ENCODE measurements at places on chromosomes 3 and 15. TPM values are rescaled to one million over a fixed set of nuclear protein-coding genes. Genes with fewer than 3 reads are reported as not detected.

GRCh38 chr15:31503256-31503655 is 176.6 kb downstream of the KLF13 start:
- H3K36me3 ChIP-seq: no peaks in the 10 kb centered on the region
- no peaks in the 10 kb centered on the region for H3K4me1 ChIP-seq

GRCh38 chr15:34613997-34614396 is 30.5 kb upstream of the GOLGA8B start:
- H3K4me1 ChIP-seq: no peaks in the 10 kb centered on the region
- H3K27ac ChIP-seq: no peak overlapping the region
- no peaks in the 10 kb centered on the region for H3K27me3 ChIP-seq
- H3K4me3 ChIP-seq: no peak overlapping the region

GRCh38 chr3:170714562-170715535 is 129.0 kb upstream of the SLC7A14 start:
- no peaks in the 10 kb centered on the region for H3K4me1 ChIP-seq
- no peaks in the 10 kb centered on the region for H3K36me3 ChIP-seq
- no peak overlapping the region for H3K4me3 ChIP-seq
- H3K27ac ChIP-seq: no peak overlapping the region
- DNase-seq: no peak
- no peaks in the 10 kb centered on the region for H3K27me3 ChIP-seq

GRCh38 chr3:16229681-16230080 is 35.1 kb downstream of the DPH3 start:
- H3K27me3 ChIP-seq: no peaks in the 10 kb centered on the region
- no peaks in the 10 kb centered on the region for H3K4me1 ChIP-seq
- no peaks in the 10 kb centered on the region for H3K36me3 ChIP-seq
- H3K4me3 ChIP-seq: no peak overlapping the region
- no peak overlapping the region for H3K27ac ChIP-seq

- peaks cover 7% of the 10 kb centered on the region for H3K27me3 ChIP-seq
- no peaks in the 10 kb centered on the region for H3K36me3 ChIP-seq
- peaks cover 8% of the 10 kb centered on the region for H3K4me1 ChIP-seq
- H3K4me3 ChIP-seq: peak overlapping the region; percentile 13
These were observed 332.1 kb downstream of the ARRDC4 start for GRCh38 chr15:98292442-98293240.

GRCh38 chr15:88089024-88089620 is 167.4 kb downstream of the NTRK3 start:
- no peaks in the 10 kb centered on the region for H3K27me3 ChIP-seq
- H3K27ac ChIP-seq: no peak overlapping the region
- no peak for DNase-seq
- peaks cover 16% of the 10 kb centered on the region for H3K4me1 ChIP-seq
- H3K36me3 ChIP-seq: no peaks in the 10 kb centered on the region

- no peaks in the 10 kb centered on the region for H3K36me3 ChIP-seq
- H3K4me1 ChIP-seq: no peaks in the 10 kb centered on the region
- H3K27me3 ChIP-seq: no peaks in the 10 kb centered on the region
- no peak for DNase-seq
- H3K4me3 ChIP-seq: no peak overlapping the region
These were observed 1052.8 kb downstream of the NAALADL2 start for GRCh38 chr3:175911937-175912336.

- no peaks in the 10 kb centered on the region for H3K36me3 ChIP-seq
- no peaks in the 10 kb centered on the region for H3K27me3 ChIP-seq
- H3K4me1 ChIP-seq: no peaks in the 10 kb centered on the region
- no peak overlapping the region for H3K27ac ChIP-seq
These were observed 416.1 kb downstream of the ERC2 start for GRCh38 chr3:56052188-56052587.

DNA sequence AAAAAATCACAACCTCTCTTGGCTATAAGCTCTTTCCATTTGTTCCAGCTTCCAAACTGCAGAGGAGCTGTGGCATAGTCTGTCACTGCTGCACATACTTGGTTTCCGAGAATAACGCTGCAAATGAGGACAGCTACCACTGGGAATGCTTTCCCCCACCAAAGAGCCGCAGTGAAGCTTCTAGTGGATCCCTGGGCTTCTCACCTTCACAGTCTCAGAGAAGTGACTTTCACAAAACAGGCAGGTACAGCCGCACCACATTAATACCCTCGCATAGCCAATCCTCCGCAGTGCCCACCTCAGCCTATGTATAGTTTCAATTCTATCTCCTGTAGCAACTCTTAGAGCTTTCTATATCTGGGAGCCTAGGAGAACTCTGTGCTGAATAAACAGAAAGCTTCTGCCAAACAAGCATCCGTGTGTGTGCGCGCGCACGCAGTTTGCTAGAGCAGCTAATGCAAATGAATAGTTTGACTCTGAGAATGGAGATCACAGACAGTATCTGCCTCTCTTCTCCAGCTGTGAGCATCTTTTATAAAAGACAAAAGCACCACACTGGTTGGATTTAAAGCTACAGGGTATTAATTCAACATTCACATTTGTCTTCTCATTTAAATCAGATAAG is 81.9 kb upstream of the PLXND1 start:
- no peaks in the 10 kb centered on the region for H3K27me3 ChIP-seq
- H3K4me1 ChIP-seq: peaks cover 16% of the 10 kb centered on the region
- no peak for DNase-seq
- H3K36me3 ChIP-seq: no peaks in the 10 kb centered on the region
- H3K27ac ChIP-seq: peak overlapping the region; percentile 31
- peak overlapping the region; percentile 6 for H3K4me3 ChIP-seq

GRCh38 chr3:16183601-16184270 is 9.3 kb downstream of the GALNT15 start:
- H3K36me3 ChIP-seq: no peaks in the 10 kb centered on the region
- H3K27ac ChIP-seq: peak overlapping the region; percentile 78
- H3K4me3 ChIP-seq: no peak overlapping the region
- peaks cover 46% of the 10 kb centered on the region for H3K4me1 ChIP-seq

DNA sequence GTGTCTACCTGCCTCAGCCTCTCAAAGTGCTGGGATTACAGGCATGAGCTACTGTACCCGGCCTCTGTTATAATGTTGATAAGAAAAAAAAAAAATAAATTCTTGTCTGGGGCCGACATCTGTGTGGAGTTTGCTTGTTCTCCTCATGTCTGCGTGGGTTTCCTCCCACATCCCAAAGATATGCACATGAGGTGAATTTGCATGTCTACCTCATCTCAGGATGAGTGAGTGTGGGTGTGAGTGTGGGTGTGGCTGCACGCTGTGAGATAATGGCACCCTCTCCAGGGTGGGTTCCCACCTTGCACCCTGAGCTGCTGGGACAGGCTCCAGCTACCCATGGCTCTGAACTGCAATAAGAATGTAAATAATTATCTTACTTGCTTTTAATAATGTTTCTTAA is 25.9 kb upstream of the UACA start:
- no peaks in the 10 kb centered on the region for H3K36me3 ChIP-seq
- no peak overlapping the region for H3K4me3 ChIP-seq
- peaks cover 2% of the 10 kb centered on the region for H3K4me1 ChIP-seq
- DNase-seq: no peak
- H3K27ac ChIP-seq: no peak overlapping the region

DNA sequence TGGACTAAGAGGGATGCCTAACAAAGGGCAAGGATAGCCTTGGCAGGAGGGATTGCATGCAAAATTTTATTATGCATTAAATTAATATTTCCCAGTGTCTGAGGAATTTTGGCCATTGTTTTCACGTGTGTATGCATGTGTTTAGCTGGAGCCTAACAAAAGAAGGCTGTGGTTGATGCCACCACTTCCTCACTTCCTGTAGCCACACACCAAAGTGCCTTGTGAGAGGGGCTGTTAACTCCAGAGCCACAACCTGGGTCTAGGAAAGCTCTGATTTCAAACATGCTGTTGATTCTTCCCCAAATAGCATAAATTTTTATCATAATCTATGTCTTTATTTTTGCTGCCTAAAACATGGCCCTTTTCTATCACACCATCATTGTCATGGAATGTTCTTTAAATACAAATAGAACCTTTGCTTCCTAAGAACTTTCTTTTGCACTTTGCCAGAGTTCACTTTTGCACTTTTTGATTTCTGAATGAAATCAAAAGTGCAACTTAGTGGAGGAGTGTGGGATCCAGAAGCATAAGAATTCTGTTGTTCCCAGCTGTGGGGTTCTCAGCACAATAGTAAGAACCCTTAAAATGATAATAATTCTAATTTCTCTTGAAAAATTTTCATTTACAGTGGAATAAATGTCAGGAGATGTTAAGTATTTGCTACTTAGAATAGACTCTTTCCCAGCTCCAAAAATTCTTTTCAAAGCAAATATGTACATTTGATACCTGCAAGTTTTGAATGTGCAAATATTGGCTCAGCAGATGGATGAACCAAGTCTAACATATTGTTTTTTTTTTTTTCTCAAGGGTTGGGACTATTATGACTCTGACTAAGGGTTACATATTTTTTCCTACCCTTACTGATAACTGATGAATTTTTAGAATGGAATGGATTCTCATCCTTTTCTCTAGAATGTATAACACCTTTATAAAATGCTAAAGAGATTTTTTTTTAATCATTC is 35.6 kb upstream of the SPTSSB start:
- no peaks in the 10 kb centered on the region for H3K27me3 ChIP-seq
- H3K4me1 ChIP-seq: no peaks in the 10 kb centered on the region
- H3K27ac ChIP-seq: no peak overlapping the region
- H3K36me3 ChIP-seq: no peaks in the 10 kb centered on the region

- no peak overlapping the region for H3K4me3 ChIP-seq
- no peaks in the 10 kb centered on the region for H3K36me3 ChIP-seq
- no peaks in the 10 kb centered on the region for H3K27me3 ChIP-seq
These were observed 78.2 kb upstream of the VEPH1 start for GRCh38 chr3:157581371-157581770.

- no peak for DNase-seq
- no peaks in the 10 kb centered on the region for H3K27me3 ChIP-seq
- no peaks in the 10 kb centered on the region for H3K36me3 ChIP-seq
- no peak overlapping the region for H3K27ac ChIP-seq
- no peaks in the 10 kb centered on the region for H3K4me1 ChIP-seq
- H3K4me3 ChIP-seq: no peak overlapping the region
These were observed 46.2 kb downstream of the IGSF11 start for GRCh38 chr3:118988198-118989130.

- no peaks in the 10 kb centered on the region for H3K27me3 ChIP-seq
- DNase-seq: no peak
- H3K4me3 ChIP-seq: no peak overlapping the region
- no peaks in the 10 kb centered on the region for H3K4me1 ChIP-seq
- no peaks in the 10 kb centered on the region for H3K36me3 ChIP-seq
- H3K27ac ChIP-seq: no peak overlapping the region
These were observed 127.2 kb upstream of the STT3B start for GRCh38 chr3:31405515-31405914.

UBAP1L gene
- total RNA-seq: 5.4 TPM

TIGIT gene
- total RNA-seq: 8.6 TPM

NR2E3 gene
- total RNA-seq: 0.98 TPM

LRRIQ4 gene
- total RNA-seq: not detected

OR5H6 gene
- total RNA-seq: not detected

SLC2A2 gene
- total RNA-seq: not detected

CHRM5 gene
- total RNA-seq: not detected

GREM1 gene
- total RNA-seq: 122 TPM

TMEM158 gene
- total RNA-seq: 1.2 TPM

SACM1L gene
- total RNA-seq: 32.7 TPM

SEMA6D gene
- total RNA-seq: 34.9 TPM

CLDN18 gene
- not detected for total RNA-seq

PP2D1 gene
- not detected for total RNA-seq

Measured in vagina (tissue), 2 donors.